Stimulated activated CD4-positive, alpha-beta T cell treated with anti-CD3 and anti-CD28 coated beads, TNF-alpha, amount 100 ng/mL, for 24 hours (primary cell): ENCODE measurements at places on chromosomes 2 and 18.

- DNase-seq: no peak
Observed at GRCh38 chr2:120758181-120759144, 22.8 kb downstream of the GLI2 start.

DNA sequence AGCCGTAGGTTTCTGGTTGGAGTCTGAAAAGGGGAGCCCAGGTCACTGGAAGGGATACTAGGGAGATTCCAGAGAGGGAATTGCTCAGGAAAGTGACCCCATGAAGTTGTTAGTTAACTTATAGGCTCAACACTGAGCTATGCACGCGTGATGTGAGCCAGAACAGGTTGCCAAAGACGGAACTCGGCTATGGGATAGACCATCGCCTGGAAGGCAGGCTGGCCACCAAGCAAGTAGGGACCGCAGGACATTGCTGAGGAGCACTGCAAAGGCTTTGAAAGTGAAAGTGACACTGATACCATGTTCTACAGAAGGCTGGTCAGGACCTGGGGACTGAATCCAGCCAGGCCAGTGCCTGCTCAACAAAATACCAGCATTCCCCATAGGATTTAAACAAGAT, 7.3 kb downstream of the FARP2 start:
- no peak for DNase-seq

DNA sequence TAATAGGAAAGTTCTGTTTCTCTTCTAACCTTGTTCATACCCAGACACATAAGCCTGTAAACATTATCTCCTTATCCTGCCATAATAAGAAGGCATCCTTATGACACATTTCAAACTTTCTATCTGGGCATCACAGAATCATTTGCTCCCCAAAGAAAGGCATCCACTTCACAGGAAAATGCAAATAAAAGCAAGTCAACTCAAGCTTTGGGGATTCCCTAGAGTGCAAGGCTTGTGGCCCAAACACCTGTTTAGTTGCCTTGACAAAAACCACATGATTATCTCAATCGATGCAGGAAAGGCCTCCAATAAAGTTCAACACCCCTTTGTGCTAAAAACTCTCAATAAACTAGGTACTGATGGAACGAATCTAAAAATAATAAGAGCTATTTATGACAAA, 195.7 kb upstream of the GALNT5 start:
- DNase-seq: no peak

DNA sequence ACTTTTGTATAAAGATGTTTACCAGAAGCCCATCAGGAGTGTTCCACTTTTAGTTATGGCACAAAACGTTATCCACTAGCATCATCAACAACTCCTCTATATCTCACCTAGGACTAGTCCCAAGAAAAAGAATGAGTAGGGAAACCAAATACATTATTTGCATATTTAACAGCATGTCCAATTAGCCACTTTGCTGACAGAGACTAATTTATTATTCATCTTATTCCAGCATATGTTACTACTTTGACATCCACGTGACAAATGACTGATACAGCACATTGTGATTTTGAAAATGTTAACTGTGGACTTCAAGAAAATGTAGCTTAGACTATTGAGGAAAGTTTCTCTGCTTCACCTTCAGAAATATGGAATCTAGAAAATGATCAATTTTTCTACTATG, 694.0 kb downstream of the NRXN1 start:
- DNase-seq: no peak

DNA sequence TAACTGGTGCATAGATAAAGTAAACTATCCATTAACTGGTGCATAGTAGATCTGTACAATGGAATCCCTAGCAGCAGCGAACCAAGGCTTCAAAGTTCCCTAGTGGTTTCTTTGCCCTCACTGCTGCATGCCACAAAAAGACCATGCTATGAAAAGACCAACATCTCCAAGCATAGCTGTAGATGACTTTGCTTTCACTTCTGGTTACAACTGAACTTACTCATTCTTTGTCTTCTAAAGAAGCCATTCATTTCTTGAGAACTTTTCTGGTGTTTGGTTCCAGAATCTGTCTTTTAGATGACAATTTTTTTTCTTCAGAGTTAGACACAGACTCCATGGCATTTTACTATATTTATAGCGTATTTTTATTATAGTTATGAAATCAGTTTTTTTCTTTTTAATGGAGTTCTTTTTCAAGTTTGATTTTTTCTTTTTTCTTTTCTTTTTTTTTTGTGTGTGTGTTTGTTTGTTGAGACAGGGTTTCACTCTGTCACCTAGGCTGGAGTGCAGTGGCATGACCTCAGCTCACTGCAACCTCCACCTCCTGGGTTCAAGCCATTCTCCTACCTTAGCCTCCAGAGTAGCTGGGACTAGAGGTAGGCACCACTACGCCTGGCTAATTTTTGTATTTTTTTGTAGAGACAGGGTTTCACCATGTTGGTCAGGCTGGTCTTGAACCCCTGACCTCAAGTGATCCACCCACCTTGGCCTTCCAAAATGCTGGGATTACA, 63.6 kb downstream of the SLC35F5 start:
- no peak for DNase-seq

GRCh38 chr2:151569167-151569566, 159.5 kb downstream of the RIF1 start:
- no peak for DNase-seq

- no peak for DNase-seq
Observed at GRCh38 chr2:239629926-239630617, 229.3 kb upstream of the HDAC4 start.

- no peak for DNase-seq
Observed at GRCh38 chr18:56202678-56203077, 435.7 kb downstream of the TXNL1 start.

- DNase-seq: no peak
Observed at GRCh38 chr2:98483257-98483861, 38.7 kb downstream of the INPP4A start.
